ENCODE measurements at places on chromosomes 13 and 19.

- DNase-seq = peak; percentile 97
Measured at GRCh38 chr19:5803752-5804515, 933 bp upstream of the NRTN start.

GRCh38 chr19:3115916-3116602 is 19.8 kb upstream of the GNA15 start:
- no peak for DNase-seq

- DNase-seq = no peak
Measured at GRCh38 chr19:18000480-18000914, 7.5 kb upstream of the ARRDC2 start.

DNA sequence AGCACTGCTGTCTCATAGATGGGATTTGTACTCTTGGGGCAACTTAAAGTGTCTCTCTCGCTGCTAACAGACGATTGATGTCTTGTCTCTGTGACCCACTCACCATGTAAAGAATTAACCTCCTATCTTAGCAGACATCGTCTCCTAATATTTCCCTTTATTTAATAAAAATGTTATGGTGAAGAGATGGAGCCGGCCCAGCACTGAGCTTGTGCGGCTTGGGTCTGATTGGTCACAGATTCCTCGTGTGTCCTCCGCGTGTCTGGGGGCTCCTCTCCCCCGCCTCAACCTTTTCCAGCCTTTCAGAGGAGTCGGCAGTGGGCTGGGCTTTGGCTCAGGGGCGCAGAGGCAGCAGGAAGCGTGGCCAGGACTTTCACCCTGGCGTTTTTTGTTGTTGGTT is 13.2 kb upstream of the CRTC1 start:
- no peak for DNase-seq

GRCh38 chr19:39515551-39516191 is 732 bp downstream of the SELENOV start:
- DNase-seq = no peak

GRCh38 chr13:93270769-93271742 is 44.4 kb downstream of the GPC6 start:
- no peak for DNase-seq

DNA sequence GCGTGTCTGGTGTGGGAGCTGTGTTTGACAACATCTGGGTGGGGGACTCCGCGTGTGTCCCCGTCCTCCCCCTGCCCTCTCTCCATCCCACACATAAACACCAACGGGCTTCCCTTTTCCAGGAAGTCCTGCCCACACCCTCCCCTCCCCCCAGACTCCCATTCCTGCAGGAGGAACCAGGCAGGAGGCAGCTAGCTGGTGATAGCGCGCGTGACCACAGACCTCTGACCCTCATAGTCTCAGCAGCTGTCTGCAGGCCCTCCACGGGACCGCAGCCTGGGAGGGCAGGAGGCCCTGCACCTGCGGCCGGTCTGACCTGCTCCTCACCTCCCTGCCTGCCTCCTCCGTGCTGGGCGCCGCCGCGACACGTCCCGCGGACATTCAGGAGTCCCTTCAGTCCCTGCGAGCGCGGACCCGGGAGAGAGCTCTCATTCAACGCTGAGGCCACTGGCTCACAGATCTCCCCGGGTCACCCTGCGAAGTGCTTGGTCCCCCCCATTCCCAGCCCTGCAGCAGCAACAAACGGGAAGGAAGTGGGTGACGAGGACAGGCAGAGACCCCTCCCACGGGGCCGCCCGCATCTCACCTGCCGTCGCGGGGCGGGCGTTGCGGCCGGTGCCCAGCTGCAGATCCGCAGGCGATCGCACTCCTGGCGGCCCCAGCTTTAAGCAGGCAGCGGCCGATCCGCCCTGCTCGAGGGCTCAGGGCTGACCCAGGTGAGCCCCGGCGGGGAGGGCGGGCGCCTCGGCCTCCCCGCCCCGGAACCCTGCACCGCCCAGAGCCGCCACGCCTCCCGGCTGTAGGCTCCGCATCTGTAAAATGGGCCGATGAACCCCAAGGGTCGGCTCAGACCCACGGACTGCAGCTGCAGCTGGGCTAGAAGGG is 1.1 kb upstream of the ACP5 start:
- DNase-seq = no peak

- no peak for DNase-seq
Measured at GRCh38 chr19:53161123-53161522, 2.3 kb upstream of the ZNF347 start.

DNA sequence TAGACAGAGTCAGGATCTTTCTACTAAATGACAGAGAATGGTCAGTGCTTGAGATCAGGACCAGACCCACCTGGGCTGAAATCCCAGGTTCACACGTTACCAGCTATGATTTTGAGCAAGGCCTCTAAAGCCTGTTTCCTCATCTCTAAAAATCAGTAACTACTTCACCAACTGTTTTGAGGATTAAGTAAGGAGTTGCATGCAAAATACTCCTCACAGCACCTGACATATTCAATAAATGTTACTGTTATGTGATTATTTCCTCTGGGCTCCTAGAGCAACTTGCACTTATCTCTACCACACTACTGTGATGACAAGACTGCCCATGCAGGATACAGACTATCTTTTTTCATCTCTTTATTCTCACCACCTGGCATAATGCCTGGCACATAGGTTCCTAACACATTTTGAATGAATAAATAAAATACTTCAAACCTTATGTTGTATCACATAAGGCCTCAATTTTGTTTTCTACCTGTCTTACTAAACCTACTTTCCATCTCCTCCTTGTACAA is 1.8 kb downstream of the KATNAL1 start:
- DNase-seq = no peak
